ENCODE measurements at places on chromosomes 16 and 17.

DNA sequence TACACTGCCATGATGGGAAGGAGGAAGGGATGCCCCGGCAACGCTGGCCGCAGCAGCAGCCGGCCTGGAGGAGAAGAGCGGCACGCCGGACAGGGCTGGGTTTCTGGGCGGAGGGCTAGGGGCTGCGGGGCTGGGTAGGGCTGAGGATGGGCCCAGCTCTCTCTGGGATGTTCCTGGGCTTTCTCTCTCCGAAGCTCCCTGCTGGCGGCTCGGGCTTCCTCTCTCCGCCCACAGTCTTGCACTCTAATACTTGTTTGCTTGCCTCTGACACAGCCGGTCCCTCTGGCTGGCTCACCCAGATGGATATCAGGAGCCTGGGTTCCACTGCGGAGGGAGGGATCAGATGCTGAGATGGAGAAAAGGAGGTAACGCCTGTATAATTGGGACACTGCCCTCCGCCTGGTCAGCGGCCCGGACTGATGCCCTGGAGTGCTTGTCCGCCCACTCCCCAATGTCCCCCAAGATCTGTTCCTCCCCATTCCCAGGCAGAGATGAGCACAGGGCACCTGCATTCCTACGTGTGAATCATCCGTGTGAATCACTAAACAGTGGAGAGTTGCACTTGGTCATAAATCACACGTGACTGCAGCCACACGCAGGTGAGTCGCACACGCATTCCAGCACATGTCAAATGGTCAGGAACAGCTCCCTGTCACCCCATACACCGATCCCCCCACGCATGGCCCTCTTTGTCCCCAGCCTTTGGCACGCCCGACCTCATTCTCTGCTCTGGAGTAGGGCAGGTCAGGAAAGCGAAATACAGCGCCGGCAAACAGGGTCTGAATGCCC is at the start of gene ALOXE3:
Gene ALOXE3, minus strand, starts transcription at position 535 of the 789 bp plus-strand sequence. Its CDS starts 524 bp downstream, at position 11.
- no peak for DNase-seq

DNA sequence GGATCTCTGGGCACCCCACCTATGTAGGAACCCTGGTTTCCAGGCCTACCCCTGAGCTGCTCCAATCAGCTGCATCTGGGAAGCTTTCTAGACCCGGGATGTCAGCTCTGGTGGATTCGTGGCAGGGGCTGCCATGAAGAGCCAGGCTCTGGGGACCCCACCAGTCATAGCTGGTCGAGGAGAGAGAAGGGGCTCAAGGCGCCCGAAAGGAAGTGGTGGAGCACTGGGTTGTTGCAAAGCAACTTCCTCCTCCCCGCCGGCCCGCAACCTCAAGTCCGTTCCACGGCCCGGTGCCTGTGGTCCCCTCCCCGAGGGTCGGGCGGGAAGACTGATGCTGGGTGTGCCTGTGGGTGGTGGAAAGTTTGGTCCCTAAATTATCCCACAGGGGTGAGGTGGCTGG is 10.2 kb downstream of the TBKBP1 start:
- DNase-seq, result no peak

- DNase-seq, result no peak
Measured at GRCh38 chr17:69592692-69593350, 178.3 kb downstream of the MAP2K6 start.

DNA sequence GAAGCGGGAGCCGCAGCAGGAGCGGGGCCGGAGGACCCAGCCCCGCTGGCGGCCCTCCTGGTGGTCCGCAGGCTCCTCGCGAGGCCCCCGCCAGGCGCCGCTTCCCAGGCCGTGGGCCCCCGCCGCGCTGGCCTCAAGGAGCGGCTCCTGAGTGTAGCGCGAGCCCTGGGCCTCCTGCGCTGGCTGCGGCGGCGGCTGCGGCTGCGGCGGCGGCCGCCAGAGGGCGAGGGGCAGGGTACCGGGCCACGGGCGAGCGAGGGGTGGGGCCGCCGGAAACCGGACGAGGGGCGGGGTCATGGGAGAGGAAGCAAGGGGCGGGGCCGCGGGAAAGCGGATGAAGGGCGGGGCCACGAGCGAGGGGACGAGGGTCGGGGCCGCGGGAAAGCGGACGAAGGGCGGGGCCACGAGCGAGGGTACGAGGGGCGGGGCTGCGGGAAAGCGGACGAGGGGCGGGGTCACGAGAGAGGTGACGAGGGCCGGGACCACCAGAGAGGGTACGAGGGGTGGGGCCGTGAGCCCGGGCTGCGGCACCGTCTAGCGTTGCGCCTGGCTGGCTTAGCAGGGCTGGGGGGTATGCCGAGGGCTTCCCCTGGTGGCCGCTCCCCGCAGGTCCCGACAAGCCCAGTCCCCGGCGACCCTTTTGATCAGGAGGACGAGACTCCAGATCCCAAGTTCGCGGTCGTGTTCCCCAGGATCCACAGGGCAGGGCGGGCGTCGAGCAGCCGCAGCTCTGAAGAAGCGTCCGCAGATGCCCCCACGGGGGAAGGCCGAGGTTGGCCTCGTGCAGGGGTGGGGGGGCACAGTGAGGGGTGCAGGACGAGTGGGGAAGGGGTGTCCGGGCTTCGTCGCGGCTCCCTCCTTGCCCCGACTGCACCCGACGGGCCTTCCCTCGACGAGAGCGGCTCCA is 1.7 kb downstream of the MYO15B start:
- peak; percentile 77 for DNase-seq

- DNase-seq, result no peak
Measured at GRCh38 chr17:80811181-80812105, 180.2 kb upstream of the CHMP6 start.

DNA sequence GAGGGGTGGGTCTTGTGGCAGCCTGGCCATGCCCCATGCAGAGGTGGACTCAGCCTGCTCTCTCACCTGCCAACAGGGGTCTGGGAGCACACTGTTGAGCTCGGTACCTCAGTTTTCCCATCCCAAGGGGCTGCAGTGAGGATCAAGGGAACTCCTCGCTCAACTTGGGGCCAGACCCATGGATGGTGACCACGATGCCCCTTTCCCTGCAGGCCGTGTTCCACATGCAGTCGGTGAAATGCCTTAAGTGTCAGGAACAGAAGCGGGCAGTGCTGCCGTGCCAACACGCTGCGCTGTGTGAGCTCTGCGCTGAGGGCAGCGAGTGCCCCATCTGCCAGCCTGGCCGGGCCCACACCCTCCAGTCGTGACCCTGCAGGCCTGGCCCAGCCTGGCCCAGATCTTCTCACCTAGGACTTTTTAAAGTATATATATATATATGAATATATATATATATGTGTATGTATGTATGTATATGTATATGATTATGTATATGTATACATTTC is 20.1 kb downstream of the UNC13D start:
- no peak for DNase-seq

DNA sequence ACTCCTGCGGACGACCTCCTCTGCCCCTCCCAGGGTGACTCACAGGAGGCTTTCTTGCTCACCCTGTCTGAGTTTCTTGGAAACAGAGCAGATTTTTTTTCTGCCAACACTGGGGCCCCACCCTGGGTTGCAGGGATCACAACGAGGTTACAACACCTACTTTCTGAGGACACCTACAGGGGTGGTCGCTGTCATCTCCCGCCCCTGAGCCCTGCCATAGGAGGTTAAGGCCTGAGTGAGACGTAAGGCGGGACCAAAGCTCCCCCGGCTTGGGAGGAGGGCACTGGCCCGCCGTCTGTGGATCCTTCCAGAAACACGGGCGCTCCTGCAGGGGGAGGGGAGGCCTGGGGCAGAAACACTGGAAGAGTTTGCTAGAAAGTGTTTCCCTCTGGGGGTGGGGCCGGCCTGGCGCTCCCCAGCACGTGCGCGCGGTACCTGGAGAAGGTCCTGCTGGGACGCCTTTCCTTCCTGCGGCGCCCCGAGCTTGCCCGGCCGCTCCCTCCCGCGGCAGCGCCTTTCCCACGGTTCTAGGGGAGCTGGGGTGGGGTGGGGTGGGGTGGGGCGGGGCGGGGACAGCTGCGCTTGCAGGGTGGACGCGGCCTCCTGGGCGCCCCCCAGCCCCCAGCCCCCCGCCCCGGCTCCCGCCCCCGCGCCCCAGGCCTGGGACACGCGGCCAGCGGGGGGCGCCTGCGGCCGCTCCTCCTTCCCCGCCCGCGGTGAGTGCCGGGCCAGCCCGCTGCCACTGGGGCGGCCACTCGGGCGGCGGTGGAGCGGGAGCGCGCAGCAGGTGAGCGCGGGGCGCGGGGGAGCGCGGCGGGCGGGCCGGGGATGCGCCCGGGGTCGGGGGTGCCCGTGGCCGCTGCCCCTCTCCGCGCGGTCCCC is 20.7 kb upstream of the ADCY7 start:
- DNase-seq, result no peak

GRCh38 chr16:17828012-17828411 is 357.3 kb upstream of the XYLT1 start:
- DNase-seq, result no peak

DNA sequence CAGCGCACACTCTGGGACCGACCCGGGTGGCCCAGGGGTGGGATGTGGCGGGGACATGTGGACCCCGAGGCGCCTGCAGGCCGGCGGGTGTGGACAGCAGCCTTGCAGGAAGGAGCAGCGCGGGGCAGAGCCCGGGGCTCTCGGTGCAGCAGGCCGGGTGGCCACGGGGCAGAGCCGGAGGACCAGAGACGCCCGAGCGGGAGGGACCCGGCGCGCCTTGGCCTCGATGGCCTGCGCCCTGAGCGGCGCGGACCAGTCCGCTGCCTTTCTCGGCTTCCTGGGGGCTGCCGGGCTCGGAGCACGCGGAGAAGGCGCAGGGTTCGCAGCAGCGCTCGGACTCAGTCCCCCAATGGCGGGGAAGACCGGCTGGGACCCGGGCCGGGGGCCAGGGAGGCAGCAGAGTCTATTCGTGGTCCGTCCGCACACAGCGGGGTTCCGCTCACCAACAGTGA is 43.4 kb downstream of the OSBPL7 start:
- no peak for DNase-seq

GRCh38 chr17:43556292-43556691 is 10.2 kb upstream of the ETV4 start:
- DNase-seq, result no peak

DNA sequence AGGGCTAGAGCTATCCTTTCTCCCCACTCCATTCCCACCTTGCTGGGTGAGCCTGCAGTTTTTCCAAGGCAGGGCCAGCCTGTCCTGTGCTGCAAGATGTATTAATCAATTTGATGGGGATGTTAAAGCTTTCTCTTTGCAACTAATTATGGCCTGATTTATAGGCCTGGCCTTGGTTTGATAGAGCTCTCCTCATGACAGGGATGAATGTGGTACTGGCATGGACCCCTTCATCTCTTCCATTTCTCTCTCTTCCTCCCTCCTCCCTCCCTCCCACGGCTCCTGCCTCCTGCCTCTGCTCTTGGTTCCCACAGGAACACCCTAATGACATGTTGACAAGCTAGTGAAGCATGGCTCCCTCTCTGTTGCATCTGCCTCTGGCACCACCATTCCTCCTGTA is 47.2 kb upstream of the SKAP1 start:
- DNase-seq, result peak; percentile 4

Data from SHP77 treated with DMSO at 0.1 percent for 48 hours (cell line).